Osteocyte (in vitro differentiated cells): ENCODE measurements at places on chromosomes 5 and 9. TPM values are rescaled to one million over a fixed set of nuclear protein-coding genes. Genes with fewer than 3 reads are reported as not detected.
A peak's percentile ranks its signal among the peaks of the same experiment; 100 is the strongest.

Gene AK8
- 0.91 and 2.1 TPM in 2 replicates for total RNA-seq

Gene TAL2
- not detected in 2 replicates for total RNA-seq

Gene SETD9
- 10.1 and 11.0 TPM in 2 replicates for total RNA-seq

- no peaks in the 10 kb centered on the region for H3K36me3 ChIP-seq
- no peak for DNase-seq
- H3K27ac ChIP-seq: no peak overlapping the region
- peaks cover 8% of the 10 kb centered on the region for H3K4me1 ChIP-seq
- no peaks in the 10 kb centered on the region for H3K27me3 ChIP-seq
Observed at GRCh38 chr5:131239686-131240085, 24.2 kb upstream of the CDC42SE2 start.

DNA sequence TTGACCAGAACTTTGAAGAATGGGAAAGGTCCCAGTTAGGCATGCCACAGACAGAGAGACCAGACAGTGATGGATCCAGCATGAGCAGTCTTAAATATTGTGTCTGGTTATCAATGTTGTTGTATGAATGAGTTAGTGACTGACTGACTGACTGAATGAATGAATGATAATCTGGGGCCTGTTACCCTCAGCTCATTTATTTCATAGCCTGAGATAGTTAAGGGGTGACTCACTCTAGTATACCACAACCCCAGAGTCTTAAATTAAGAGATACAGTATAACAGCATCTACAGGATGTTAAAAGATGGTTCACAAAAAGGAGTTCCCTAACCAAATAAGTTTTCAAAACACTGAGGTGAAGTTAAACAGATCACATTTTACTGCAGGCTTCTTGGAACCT lies 133.5 kb downstream of the SGCD start:
- H3K27ac ChIP-seq: no peak overlapping the region
- no peaks in the 10 kb centered on the region for H3K27me3 ChIP-seq
- no peak overlapping the region for H3K4me3 ChIP-seq
- H3K36me3 ChIP-seq: no peaks in the 10 kb centered on the region
- H3K4me1 ChIP-seq: peaks cover 37% of the 10 kb centered on the region

DNA sequence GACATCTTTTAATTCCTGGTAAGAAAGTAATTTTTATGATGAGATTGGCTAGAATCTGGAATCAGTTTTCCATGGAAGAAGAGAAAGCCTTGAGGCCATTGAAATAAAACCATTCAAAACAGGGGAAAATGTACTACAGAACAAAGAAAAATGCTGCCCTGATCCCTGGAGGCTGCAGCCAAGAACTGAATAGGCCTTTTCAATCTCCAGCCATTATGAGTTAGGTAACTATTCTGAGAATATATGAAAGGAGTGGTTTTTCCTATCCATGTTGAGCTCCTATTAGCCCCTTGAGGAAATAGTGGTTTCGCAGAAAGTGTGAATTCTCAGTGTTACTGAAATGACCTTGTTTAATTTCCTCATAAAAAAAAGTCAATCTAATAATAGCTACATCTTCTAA lies 408.5 kb upstream of the GRAMD2B start:
- H3K36me3 ChIP-seq: no peaks in the 10 kb centered on the region
- H3K27me3 ChIP-seq: no peaks in the 10 kb centered on the region
- peaks cover 20% of the 10 kb centered on the region for H3K4me1 ChIP-seq
- DNase-seq: no peak
- no peak overlapping the region for H3K4me3 ChIP-seq

- H3K4me1 ChIP-seq: peaks cover 26% of the 10 kb centered on the region
- H3K36me3 ChIP-seq: no peaks in the 10 kb centered on the region
- H3K27me3 ChIP-seq: peaks cover 64% of the 10 kb centered on the region
- peak overlapping the region; percentile 70 for H3K4me3 ChIP-seq
Observed at GRCh38 chr5:55173687-55174230, 782 bp upstream of the CDC20B start.

DNA sequence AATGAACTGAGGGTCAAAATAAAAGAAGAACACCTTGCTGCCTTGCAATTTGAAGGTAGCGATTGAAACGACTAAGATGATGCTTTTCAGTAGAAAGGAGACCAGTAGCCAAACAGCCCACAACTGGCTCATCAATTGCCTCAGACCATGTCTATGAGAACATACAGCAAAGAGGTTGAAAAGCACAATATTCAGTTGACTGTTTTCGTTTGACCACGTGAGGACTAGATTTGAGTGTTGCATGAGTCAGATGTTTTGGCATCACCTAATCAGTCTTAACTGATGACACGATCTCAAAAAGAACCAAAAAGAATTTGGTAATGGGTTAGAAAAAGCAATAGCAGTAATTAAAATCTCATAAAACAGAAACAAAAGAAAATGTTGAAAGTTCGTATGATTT lies 82.7 kb upstream of the IL7R start:
- no peak overlapping the region for H3K4me3 ChIP-seq
- no peaks in the 10 kb centered on the region for H3K36me3 ChIP-seq
- no peak overlapping the region for H3K27ac ChIP-seq
- peaks cover 4% of the 10 kb centered on the region for H3K27me3 ChIP-seq
- peaks cover 5% of the 10 kb centered on the region for H3K4me1 ChIP-seq
